ENCODE measurements at places on chromosomes 6 and 20. TPM values are rescaled to one million over a fixed set of nuclear protein-coding genes. Genes with fewer than 3 reads are reported as not detected.

KATNA1 gene
- 24.9 TPM for total RNA-seq

WFDC10B gene
- total RNA-seq: not detected

- H3K27ac ChIP-seq: no peak overlapping the region
- H3K36me3 ChIP-seq: no peaks in the 10 kb centered on the region
- H3K4me1 ChIP-seq: no peaks in the 10 kb centered on the region
- DNase-seq: no peak
Observed at GRCh38 chr20:52332230-52332629, 140.7 kb upstream of the ZFP64 start.

DNA sequence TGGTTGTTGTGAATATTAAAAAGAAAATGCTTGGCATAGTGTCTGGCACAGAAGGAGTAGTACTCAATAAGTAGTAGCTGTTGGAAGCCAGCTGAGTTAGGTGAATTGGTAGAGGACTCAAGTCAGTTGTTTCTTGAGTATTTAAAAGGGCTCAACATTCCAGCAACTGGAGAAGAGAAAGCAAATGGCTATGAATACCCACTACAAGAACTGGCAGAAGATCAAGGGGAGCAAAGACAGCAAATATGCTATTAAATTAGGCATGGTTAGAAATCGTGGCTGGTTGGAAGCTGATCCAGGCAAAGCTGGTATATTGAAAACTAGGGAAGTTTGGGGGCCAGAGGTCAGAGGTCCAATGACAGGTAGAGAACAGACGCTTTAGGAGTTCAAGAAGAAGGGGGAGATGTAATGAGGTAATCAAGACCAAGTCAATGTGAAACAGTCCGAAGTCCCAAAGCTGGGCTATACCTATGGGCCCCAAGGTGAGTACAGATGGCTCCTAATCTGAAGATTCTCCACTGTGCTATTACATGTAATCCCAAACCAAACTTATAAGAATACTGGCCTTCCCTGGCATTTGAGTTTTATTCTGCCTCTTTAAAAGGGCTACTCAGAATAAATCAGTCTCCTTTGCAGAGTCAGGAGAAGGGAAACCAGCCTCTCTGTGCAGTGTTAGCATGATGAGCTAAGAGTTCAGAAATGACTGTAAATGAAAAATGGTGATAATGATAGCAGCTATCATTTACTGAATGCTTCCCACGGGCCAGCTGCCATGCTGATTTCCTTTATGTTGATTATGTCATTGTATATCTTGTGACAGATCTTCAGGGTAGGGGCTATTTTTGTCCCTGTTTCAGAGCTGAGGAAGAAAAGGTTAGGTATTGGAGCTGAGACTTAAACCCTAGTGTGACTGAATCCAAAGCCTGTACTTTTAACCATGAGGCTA lies 122.3 kb downstream of the ANKS1A start:
- DNase-seq: no peak
- H3K4me1 ChIP-seq: peaks cover 14% of the 10 kb centered on the region
- no peak overlapping the region for H3K4me3 ChIP-seq
- no peaks in the 10 kb centered on the region for H3K36me3 ChIP-seq

DNA sequence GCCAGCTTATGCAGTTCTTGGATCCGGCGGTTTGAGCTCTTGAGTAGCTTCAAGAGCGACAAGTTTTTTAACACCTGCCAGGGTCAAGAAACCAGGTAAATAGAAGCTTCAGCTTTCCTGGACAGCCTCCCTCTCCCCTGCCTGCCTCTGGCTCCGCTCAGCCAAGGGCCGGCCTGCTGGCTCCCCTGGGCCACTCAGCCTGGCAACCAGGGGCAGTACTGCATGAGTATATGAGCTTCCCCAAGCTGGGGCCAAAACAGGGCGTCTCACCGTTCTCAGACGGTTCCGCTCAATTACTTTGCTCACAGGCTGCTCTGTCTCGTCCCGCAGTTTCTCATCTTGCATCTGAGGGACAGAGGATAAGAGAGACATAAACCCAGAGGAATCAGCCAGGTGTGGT lies 856 bp downstream of the TP53TG5 start:
- no peaks in the 10 kb centered on the region for H3K36me3 ChIP-seq
- no peak for DNase-seq

DNA sequence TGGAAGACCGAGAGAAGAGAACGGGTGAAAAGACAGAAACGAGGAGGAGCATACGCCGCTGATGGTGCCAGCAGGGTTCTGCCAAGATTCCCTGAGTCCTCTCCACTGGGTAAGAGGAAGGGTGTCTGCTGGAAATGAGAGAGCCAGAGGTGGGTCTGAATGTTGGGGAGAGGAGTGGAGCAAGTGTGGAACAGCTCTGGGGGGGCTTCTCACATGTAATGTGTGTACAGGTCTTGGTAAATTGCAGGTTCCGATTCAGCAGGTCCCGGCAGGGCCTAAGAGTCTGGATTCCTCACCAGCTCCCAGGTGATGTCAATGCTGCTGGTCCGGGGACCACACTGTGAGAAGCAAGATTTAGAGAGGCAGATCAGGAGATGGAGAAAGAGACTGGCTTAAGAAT lies 1.5 kb upstream of the EBF4 start:
- no peak overlapping the region for H3K4me3 ChIP-seq
- no peaks in the 10 kb centered on the region for H3K27me3 ChIP-seq
- no peaks in the 10 kb centered on the region for H3K36me3 ChIP-seq
- no peak for DNase-seq

DNA sequence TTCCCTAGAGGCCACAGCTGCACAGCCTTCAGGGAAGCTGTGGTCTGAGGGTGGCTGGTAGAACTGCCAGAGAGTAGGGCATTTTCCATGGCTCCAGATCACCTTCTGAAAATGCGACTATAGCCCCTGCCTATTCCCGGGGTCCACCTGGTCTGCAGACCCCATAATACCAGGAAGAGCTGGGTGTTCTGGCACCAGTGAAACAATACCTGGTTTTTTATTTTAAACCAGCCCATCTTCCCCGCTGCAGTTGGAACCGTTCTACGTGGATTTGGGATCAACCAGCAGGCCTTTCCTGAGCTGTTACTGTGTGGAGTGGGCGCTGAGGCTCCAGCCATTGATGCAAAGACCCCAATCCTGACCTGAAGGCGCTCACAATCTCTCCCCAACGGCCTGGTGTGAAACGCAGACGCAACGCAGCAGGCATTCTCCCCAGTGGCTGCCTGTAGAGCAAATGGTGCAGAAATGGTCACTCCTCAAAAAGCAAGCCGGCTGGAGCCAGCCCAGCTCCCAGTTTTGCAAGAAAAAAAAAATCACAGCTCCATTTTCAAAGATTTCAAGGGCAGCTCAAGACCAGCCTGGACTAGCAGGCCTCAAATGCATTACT lies 11.3 kb downstream of the NPEPL1 start:
- H3K27ac ChIP-seq: no peak overlapping the region
- no peaks in the 10 kb centered on the region for H3K27me3 ChIP-seq

DNA sequence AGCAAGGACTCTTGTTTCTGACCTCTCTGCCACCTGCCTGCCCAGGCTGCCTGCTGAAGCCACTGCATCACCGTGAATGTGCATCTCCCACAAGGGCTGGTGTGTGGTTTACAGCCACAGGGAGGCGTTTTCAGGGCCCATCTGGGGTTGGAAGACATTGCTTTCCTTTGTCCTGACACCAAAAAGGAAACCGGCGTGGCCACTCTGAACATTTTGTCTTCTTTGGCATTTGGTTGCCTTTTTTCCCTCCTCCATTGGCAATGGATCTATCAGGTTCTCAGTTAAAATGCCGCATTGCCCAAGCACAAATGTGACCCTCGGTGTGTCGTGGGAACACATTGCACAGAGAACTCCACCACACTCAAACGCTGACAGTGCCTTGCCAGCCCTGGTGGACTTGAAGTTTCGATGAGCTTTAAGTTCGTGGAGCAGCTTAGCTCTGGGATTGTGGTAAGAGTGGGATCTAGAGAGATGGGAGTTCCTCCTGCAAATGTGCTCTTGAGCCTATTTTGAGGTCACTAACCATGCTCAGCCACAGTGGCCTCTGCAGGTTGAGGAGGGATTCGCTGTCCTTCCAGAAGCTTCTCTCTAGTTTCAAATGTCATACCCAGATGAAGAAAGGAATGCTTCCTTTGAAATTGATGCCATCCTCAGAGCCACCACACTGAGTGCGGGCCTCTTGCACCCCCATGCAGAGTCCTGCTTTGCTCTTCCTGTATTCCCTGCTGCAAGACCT lies 14.8 kb upstream of the PCK1 start:
- H3K36me3 ChIP-seq: no peaks in the 10 kb centered on the region
- DNase-seq: no peak

DNA sequence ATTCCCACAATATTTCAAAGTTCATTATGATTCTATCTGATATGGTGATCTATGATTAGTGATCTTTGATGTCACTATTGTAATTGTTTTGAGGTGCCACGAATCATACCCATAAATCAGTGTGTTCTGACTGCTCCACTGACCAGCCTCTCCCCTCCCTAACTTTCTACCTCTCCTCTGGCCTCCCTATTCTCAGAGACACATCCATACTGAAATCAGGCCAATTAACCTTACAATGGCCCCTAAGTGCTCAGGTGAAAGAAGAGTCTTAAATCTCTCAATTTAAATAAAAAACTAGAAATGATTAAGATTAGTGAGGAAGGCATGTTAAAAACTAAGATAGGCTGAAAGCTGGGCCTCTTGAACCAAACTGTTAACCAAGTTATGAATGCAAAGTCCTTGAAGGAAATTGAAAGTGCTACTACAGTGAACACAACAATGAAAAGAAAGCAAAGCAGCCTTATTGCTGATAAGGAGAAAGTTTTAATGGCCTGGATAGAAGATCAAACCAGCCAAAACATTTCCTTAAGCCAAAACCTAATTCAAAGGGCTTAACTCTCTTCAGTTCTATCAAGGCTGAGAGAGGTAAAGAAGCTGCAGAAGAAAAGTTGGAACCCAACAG lies 196.9 kb upstream of the SHLD1 start:
- DNase-seq: no peak
- no peaks in the 10 kb centered on the region for H3K27me3 ChIP-seq
- no peak overlapping the region for H3K27ac ChIP-seq
- H3K36me3 ChIP-seq: no peaks in the 10 kb centered on the region
- no peak overlapping the region for H3K4me3 ChIP-seq

- DNase-seq: no peak
- no peaks in the 10 kb centered on the region for H3K36me3 ChIP-seq
- H3K27me3 ChIP-seq: no peaks in the 10 kb centered on the region
- H3K4me1 ChIP-seq: no peaks in the 10 kb centered on the region
Observed at GRCh38 chr6:37381579-37381978, 27.8 kb downstream of the RNF8 start.
